ENCODE measurements at places on chromosomes 12 and 14. TPM values are rescaled to one million over a fixed set of nuclear protein-coding genes. Genes with fewer than 3 reads are reported as not detected.
A peak's percentile ranks its signal among the peaks of the same experiment; 100 is the strongest.

- DNase-seq = no peak
Observed at GRCh38 chr12:63849106-63849620, 4.7 kb downstream of the SRGAP1 start.

GRCh38 chr14:74685056-74685455 lies 27.8 kb downstream of the AREL1 start:
- no peak for DNase-seq

- DNase-seq = no peak
Observed at GRCh38 chr12:19093218-19093617, 36.3 kb upstream of the PLEKHA5 start.

DNA sequence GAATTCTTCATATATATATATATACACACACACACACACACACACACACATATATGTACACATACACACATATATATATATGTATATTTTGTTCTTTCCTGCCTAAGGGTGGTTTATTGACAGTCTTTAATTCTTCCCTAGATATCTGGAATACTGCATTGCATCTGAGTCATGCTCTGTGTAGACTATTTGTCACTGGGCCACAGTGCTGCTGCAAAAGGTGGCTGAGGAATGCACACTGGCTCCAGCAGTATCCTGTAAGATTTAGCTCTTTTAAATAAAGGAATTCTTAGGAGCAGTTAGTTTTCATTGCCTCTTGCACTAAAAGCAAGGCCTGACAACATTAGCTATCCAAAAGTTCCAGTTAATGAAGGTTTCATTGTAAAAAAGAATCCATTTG lies 200.9 kb downstream of the APAF1 start:
- DNase-seq = no peak

GRCh38 chr14:60125918-60126317 lies 34.2 kb downstream of the PCNX4 start:
- DNase-seq = no peak

- no peak for DNase-seq
Observed at GRCh38 chr12:14258575-14258940, 106.9 kb upstream of the ATF7IP start.

- peak; percentile 65 for DNase-seq
Observed at GRCh38 chr14:67426983-67427606, 15.1 kb upstream of the PLEK2 start.

- peak; percentile 74 for DNase-seq
Observed at GRCh38 chr14:34053666-34054065, 102.8 kb upstream of the EGLN3 start.

GRCh38 chr12:115869604-115870003 lies 407.9 kb downstream of the MED13L start:
- DNase-seq = no peak

DNA sequence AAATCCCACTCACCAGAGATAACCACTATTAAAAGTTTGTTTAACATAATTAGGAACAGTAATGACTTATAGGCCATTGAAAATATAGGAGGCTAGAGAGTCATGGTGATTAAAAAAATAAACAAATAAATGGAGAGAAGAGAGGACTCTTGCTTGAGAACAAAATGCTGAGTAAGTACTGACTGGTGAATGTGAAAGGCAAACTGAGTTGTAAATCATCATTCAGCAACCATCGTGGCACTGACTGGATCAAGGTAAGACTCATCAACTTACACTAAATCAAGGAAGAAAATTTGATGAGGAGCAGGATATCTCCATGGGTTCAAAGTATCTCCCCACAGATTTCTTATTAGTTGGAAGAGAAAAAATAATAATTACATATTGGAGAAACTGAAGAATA lies 14.1 kb upstream of the YBX3 start:
- DNase-seq = no peak

- no peak for DNase-seq
Observed at GRCh38 chr14:55610713-55611370, 30.8 kb downstream of the KTN1 start.

DNA sequence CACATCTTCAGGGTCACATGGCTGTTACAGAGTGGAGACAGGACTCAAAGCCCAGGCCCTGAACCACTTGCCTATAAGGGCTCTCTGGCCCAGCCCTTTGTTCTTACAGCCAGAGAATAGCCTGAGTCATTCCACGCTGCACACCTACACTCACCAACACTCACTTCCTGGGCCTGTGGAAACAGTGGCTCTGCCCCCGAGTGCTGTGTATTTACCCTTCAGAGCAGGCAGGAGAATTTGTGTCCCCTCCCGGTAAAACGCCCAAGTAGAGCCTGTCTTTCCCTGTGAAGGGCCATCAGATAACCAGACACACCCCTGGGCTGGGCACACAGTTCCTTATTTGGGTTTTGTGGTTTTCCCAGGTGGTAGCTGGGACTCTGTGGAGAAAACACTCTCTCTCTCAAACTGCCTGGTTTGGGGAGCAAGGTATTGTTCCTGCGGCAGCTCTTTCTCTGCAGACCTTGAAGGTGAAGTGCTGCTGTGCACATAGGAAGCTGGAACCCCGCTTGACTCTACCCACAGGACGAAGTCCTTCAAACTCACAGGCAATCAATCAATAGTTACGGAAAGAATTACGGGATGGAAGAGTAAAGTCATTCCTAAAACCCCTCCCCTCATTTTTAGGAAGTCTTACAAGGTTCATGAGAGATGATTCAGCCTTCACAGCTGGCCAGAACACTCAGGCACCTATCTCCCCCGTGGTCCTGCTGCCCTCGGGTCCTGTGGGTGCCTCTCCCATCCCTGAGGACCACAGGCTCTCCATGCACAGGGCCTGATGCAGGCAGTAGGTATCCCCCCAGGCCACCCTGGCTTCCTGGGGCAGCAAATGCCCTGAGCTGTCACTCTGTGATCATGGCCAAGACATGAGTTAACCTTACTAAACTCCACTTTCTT lies 20.3 kb downstream of the FIGNL2 start:
- DNase-seq = no peak

Gene ASIC1
- total RNA-seq = 1.7 TPM

DNA sequence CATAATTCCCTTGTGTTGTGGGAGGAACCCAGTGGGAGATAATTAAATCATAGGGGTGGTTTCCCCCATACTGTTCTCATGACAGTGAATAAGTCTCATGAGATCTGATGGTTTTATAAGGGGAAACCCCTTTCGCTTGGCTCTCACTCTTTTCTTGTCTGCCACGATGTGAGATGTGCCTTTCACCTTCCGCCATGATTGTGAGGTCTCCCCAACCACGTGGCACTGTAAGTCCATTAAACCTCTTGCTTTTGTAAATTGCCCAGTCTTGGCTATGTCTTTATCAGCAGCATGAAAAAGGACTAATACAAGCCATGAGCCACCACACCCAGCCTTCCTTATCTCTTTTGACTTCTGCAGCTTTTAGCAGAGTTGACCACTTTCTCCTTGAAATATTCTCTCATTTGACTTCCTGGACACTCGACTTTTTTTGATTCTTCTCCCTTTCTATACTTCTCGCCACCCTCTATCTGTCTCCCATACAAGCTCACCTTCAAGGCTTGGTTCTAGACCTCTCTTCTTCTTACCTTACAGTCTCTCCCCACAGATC lies 2.3 kb downstream of the MTERF2 start:
- DNase-seq = no peak

Gene IRF2BPL
- 34.9 TPM for total RNA-seq

Gene SERPINA9
- total RNA-seq = not detected

Gene HSPB8
- 18.2 TPM for total RNA-seq

- no peak for DNase-seq
Observed at GRCh38 chr12:57008178-57008577, 1.8 kb upstream of the ZBTB39 start.

GRCh38 chr12:104562763-104563162 lies 106.0 kb downstream of the CHST11 start:
- DNase-seq = no peak

All from MG63 (cell line).